ENCODE measurements at places on chromosomes 6 and 20. TPM values are rescaled to one million over a fixed set of nuclear protein-coding genes. Genes with fewer than 3 reads are reported as not detected.

- DNase-seq: no peak
These were observed at the start of gene DLK2 for GRCh38 chr6:43455531-43456428. Gene DLK2, minus strand, starts transcription at chr6:43455548. Its CDS starts 723 bp downstream, at chr6:43454825.

GRCh38 chr6:94349227-94349626, 929.9 kb upstream of the EPHA7 start:
- no peak for DNase-seq

- DNase-seq: no peak
These were observed 319.6 kb upstream of the ARID1B start for GRCh38 chr6:156457601-156458000.

The GLO1 gene
- 22.4 TPM for total RNA-seq

DNA sequence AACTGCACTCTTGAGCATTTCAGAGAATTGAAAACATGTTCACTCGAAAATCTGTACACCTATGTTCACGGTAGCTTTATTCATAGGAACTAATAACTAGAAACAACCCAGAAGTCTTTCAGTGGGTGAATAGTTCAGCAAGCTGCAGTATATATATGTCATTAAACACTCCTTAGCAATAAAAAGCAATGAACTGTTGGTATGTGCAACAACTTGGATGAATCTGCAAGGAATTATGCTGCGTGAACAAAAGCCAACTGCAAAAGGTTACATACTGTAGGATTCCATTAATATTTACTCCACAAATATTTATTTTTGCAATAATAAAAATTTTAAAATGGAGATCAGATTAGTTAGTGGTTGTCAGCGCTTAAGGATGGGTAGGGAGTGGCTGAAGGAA, 22.1 kb upstream of the FKBP1A start:
- DNase-seq: no peak

- DNase-seq: no peak
These were observed 26.5 kb downstream of the HEBP2 start for GRCh38 chr6:138430361-138431145.

DNA sequence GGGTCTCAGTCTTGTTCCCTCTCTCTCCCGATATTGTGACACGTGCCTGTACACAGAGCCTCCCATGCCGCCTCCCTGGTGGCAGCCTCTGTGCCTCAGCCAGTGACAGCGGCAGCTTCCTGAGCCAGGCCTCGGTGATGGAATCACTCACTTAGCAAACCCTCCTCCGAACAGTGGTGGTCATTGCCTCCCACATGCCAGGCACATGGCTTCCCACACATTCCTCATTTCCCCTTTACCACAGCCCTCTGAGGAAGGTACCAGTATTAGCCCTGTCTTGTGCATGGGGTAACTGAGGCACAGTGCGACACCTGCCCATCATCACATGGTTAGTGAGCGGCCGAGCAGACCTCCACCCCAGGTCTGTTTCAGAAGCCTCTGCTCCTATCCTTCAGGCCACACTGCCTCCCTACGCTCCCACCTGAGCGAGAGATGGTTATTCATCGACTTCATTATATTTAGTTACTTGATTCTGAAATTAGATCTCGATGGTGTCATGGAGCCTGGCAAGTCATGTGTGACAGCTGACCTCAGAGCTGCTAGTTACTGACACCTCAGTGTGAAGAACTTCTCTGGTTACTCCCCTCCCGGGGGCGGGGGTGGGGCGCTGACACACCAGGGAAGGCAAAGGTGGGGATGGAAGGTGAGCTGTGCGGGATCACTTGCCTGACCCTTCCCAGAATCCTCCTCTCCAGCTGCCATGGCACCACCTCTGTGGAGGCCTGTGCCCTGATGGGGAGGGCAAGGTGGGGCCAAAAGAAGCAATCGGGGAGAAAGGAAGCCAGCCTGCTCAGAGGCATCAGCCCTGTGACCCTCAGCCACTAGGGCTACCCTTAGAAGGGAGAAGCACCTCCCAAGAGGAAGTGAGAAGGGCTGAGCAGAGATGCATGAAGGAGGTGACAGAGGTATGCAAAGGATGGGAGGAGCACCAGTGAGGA, 17.9 kb downstream of the MDGA1 start:
- no peak for DNase-seq

GRCh38 chr20:56001106-56001785, 4.1 kb downstream of the CBLN4 start:
- no peak for DNase-seq

The NMBR gene
- not detected for total RNA-seq

DNA sequence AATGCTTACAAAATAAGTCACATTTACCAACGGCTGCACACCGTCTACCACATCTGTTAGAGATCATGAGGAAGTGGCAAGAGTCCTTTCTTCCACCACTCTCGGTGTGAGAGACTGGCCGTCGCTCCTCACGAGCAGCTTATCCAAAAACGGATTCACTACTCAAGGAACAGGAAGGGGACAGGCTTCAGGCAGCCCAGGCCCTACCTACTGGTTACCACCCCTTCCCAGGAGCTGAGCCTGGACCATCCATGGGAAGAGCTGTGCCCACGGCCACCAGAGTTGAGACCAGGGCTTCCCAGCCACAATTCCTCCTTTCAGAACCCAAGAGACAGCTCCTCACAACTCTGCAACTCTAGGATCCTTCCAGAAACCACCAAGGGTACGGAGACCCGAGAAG, 37.0 kb downstream of the FOXF2 start:
- DNase-seq: no peak

The SAMD10 gene
- 20.2 TPM for total RNA-seq
